ENCODE measurements at places on chromosomes 16 and 17.

GRCh38 chr17:10631048-10631700 is 25.9 kb downstream of the MYH3 start:
- no peak for DNase-seq

- DNase-seq: no peak
Measured at GRCh38 chr16:80198311-80199299, 342.2 kb upstream of the DYNLRB2 start.

GRCh38 chr16:89958068-89958467 is 9.5 kb downstream of the DEF8 start:
- DNase-seq: no peak

DNA sequence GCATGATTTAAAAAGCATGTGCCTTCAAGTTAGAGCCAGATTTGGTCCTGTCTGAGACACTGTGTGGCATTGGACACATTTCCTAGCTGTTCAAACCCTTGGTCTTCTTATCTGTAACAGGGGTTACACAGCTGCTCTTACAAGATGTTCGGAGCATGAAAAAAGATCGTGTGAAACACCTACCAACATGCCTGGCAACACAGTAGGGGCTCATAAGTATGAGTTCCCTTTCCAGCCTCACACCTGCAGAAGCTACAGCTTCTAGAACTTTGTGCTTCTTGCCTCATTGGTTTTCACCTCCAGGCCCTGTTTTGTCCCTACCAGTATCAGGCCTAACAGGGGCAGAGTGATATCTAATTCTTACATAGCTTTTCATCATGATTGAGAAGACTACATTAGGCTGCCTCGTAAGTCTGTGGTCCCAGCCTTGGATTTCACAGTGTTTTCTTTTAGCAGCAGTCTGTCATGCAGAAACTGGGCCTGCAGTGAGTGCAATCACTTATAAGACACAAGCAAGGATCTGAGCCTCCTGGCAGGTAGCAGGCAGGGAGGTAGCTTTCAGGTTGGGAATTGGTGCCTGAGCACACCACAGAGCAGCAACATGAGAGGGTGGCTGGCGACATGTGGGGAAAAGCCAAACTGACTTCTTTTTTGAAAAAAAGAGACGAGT is 78.8 kb downstream of the CCDC182 start:
- no peak for DNase-seq

DNA sequence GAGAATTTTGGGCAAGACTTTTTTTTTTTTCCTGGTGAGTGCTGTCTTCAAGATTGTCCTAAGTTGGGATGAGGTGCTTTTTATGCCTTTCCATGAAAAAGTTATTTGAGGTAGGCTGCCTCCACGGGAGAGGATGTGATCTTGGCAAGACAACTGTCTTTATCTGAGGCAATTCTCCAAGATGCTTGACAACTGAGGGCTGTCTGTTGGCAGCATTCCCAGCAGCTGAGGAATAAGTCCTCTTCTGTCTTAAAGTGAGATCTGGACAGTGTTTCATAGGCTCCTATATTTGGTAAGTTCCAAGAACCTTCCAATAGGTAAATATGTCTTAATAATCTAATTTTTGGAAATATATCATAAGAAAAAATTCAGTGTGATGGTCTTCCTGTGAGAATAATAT is 662.0 kb downstream of the CDH11 start:
- DNase-seq: no peak

- DNase-seq: no peak
Measured at GRCh38 chr17:39566094-39566850, 41.4 kb downstream of the NEUROD2 start.

- DNase-seq: no peak
Measured at GRCh38 chr16:55571-56136, 2.0 kb downstream of the SNRNP25 start.

DNA sequence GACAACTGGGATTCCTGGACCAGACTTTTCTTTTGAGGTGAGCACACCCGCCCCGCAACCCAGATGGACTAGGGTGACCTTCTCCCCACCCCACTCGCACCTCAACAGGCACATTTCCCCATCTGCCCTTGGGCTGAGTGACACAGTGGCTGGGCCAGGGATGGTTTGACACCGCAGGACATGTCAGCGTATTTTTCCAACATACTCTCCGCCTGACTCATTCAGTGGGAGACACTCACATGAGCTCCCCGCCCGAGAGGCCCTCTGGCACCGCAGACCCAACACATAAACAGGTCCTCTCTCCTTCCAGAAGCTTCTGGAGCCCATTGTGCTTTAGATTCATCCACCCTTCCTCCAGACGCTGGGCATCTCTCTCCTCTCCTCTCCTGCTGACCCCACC is 69.4 kb downstream of the ZDHHC7 start:
- DNase-seq: no peak

DNA sequence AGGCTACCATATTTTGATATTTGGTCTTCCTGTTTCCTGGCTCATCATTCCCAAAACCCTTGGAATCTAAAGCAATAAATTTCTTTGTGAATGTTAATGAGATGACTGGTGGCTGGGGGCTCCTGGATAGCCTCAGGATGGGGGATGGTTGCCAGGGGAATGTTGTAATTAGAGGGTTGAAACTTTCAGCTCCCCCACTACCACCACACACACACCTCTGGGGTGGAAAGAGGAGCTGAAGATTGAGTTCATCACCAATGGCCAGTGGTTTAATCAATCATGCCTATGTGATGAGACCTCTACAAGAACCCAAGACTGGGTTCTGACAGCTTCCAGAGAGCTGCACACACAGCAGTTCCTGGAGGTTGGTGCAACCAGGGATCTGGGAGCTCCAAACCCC is 59.1 kb downstream of the HS3ST3A1 start:
- DNase-seq: no peak

GRCh38 chr17:55959756-55960155 is 193.5 kb upstream of the ANKFN1 start:
- no peak for DNase-seq

DNA sequence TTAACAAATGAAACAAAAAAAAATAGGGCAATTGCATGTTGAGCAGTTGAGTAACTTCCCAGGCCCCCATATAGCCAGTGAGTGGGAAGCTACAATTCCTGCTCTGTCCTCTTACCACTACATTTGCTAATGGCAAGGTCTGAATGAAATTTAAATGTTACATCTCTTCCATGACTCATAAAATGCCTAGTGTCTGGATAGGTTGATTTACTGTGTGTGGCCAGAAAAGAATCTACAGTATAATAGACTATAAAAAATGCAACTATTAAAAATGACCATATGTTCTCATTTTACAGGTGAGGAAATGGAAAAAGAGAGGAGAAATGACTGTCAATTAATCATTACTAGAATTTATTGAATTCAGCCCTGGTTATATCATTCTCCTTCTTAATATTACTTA is 1199.3 kb downstream of the CDH11 start:
- DNase-seq: no peak

- DNase-seq: no peak
Measured at GRCh38 chr17:63985387-63986140, 12.6 kb upstream of the PRR29 start.

Data from iPS DF 6.9 (cell line).